ENCODE measurements at places on chromosomes 2 and 18.

- DNase-seq: no peak
Observed at GRCh38 chr2:120693121-120693520, 42.5 kb upstream of the GLI2 start.

- no peak for DNase-seq
Observed at GRCh38 chr2:1664698-1665097, 79.6 kb downstream of the PXDN start.

DNA sequence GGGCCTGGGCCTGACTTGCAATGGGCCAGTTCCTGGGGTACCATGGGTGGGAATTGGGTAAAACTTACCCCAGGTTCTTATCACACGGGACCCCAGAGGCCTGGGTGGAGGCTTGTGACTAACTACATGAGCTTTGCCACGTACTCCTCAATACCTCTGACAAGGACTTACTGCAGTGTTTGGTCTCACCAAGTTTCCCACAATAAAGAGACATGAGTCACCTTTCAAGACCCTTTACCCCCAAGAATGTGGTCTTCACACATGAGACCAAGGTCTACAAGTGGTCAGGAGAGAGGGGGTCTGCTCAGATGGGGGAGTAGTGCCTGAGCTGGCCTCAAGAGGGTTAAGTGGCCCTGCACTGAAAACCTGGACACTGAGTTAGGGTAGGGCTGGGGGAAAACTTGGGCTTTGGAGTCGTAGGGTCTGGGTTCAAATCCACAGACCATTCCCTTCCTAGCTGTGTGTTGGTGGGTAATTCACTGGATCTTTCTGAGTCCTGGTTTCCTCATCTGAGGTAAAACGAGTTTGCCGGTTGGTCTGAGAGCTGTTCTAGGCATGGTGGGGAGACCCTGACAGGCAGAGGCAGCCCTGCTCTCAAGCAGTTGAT is 2.0 kb upstream of the GNLY start:
- no peak for DNase-seq

DNA sequence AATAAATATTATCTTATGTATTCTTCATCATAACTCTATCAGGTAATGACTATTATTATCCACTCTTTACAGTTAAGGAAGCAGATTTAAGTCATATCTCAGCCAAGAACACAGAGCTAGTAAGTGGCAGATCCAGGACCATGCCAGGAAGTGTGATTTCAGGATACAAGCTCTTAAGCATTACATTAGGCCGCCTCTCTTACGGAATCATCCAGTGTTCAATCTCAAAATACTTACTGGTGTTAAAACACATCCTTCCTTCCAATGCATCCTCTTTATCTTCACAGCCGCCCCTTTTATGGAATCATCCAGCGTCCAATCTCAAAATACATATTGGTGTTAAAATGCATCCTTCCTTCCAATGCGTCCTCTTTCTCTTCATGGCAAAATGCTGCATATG is 14.7 kb upstream of the RGPD4 start:
- DNase-seq: no peak

DNA sequence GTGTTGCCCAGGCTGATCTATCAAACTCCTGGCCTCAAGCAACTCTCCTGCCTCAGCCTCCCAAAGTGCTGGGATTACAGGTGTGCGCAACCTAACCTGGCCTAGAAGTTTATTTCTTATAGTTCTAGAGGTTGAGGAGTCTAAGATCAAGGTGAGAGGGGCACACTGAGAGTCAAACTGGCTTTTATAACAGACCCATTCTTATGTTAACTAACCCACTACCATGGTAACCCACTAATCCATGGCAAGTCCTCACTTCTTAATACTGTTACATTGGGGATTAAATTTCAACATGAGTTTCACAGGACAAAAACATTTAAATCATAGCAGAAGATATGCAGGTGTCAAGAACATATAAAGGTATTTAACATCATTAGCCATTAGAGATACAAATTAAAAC is 50.6 kb downstream of the MDH1 start:
- DNase-seq: no peak

DNA sequence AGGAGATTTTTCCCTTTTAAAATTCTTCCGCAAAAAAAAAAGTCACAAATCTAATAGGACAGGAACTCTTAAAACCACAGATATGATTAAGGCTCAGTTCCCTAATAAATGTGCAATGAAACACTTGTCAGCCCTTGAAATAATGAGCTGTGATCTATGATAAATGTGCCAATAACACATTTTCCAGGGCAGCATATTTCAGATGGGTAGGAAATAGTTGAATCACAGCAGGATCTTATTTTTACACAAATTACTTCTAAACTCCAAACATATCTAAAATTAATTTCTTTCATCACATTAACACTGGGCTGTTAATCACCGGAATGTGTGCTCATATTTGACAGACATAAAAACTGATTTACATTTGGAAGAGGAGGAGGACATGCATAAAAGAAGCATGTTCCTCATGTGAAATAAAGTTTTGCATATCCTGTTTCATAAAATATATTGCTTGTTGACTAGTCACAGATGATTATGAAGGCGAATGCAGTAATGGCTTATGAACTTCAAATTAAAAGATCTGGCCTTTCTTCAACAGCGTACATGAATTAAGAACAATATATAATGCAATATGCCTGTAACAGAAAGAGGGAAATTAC is 281.4 kb downstream of the PAX3 start:
- DNase-seq: no peak

- peak; percentile 35 for DNase-seq
Observed at GRCh38 chr2:12685145-12685544, 31.6 kb upstream of the TRIB2 start.

DNA sequence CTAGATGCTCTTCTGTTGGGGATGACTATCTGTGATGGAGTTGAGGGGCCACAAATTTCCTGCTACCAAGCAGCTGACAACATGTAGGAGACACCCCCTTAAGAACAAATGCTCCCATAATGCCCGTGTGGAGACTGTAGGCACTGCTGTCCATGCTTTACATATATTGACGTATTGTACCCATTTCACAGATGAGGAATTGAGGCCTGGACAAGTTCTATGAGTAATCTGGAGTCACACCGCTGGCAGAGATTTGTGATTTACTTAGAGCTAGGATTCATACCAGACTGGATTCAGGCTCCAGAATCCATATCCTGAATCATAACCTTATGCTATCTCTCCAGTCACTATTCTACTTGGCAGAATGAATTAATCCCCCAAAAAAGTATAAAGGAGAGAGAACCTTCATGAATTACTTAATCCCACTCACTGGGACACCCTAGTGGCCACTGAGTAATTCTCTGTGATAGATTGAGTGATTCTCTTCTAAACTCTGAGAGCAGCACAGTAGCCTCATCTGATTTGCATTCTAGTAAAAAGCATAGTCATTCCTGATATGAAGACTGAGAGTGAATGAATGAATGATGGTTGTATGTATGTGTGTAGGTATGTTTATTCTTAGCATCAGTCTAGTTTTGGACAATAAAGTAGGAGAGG is 460.7 kb upstream of the MEIS1 start:
- no peak for DNase-seq

DNA sequence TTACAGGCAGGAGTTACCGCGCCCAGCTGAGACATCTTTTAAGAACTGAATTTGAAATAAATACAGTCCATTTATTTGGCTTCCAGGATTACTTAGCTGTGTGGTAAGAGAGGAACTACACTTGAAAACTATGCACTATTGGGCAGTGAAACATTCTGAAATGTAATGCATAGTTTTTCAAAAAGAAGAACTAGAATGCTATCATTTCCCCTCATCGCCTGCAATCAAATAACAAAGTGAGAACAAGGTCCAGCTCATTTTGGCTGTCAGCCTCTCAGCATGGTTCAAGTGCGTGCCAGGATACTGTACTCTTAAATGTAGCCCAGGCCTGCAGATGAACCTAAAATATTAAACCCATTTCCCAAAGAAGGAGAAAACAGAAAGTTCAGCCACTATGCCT is 76.6 kb upstream of the ARL5A start:
- DNase-seq: no peak

GRCh38 chr2:239223310-239224198 is 177.3 kb downstream of the HDAC4 start:
- no peak for DNase-seq

DNA sequence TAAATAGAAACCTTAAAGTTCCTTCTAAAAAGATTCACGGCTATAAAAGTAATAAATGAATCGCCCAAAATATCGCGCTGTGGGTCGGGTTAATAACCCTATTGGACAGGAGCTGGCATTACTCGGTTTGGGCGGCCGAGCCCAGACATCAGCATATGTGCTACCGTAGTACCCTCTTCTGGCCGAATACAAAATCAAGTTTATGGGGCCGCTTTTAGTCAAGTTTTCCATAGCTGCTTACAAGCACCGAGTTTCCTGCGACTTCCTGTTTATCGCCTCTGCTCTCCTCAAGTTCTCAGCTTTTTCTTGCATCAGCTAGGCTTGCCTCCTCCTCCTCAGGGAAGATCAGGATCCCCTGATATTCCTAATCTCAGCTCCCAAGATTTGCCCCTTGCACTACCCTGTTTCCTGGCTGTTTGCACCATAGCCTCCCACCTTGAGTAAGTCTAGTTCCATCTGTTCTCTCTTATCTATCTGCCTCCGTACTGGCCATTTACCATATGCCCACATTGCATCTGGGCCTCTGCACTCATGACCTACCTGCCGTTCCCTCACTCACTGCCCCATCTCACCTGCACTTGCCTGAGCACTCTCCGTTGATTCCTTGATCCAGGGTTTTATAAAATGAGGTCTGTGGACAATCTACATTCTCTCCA is 56.1 kb downstream of the SLC35F5 start:
- DNase-seq: peak; percentile 9

- no peak for DNase-seq
Observed at GRCh38 chr2:219037783-219038499, 3.4 kb downstream of the CFAP65 start.

DNA sequence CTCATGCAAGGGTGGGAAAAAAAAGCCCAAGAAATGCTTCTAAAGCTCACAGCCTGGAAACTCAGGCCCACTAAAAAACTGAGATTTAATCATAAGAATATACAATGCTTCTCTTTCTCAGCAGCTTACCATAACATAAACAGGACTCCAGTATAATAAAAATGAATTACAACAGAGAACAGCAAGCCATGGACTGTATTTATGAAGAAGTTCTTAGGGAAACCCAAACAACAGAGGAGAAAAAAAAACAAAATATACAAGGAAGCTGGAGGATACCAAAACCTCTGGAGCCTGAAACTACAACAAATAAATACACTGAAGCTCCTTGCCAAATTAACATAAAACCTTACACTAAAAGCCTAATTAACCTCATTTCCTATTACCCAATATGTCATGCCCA is 187.8 kb downstream of the RDH14 start:
- no peak for DNase-seq

GRCh38 chr2:122528958-122529705 is 773.7 kb downstream of the TSN start:
- no peak for DNase-seq

DNA sequence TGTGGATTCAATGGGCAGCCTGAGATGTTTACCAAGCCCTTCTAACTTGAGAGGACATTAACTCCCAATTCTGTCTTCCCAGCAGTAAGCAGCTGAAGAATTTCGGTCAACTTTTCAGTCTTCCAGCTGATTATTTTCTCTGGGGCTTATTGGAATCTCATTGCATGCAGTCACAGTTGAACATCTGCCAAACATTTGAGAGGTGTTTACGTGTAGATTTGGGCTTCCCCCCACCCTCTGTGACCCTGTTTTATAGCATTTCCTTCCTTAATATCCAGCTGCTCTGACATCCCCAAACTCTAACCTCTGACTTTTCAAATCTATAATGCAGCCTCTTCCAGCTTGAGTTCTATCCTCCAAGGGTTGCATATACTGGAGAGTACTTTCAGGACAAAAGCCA is 16.5 kb upstream of the VIT start:
- DNase-seq: no peak

GRCh38 chr2:146077156-146077555 is 1557.2 kb upstream of the ZEB2 start:
- DNase-seq: no peak

DNA sequence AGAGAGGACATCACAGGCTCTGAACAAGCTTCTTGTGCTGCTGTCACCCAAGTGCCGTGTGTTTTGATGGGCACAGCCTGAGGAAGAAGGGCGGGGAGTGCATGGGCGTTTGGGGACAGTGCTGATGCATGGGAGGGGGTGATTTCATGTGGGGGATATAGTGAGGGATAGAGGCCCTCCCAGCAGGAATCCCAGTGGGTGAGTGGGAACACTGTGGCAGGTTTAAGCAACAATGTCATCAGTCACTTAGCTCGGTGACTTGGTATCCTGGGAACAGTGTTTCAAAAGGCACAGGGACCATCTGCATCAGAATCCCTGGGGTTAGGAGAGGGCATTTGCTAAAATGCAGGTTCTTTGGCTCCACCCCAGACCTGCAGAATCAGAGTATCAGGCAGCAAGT is 609 bp downstream of the SIGLEC15 start:
- no peak for DNase-seq

- DNase-seq: no peak
Observed at GRCh38 chr2:156343096-156343939, 10.8 kb upstream of the NR4A2 start.

DNA sequence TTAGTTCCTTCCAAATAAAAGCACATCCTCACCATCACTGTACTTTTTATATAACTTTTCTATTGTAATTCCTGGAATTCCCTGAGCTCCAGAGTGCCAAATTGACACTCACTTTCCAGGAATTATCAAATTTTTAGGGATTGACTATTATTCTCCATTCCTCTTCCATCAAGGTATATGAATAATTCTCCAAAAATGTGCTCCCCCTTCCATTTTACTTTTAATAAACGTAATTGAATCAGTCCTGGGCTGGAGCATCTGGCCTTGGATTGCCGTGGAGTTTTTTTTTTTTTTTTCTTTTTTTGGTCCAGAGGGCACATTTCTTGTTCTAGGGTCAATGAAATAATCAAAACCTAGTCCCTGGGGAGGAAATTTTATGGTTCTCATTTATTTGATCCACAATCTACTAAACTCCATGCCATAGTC is 304.3 kb downstream of the CDCA7 start:
- DNase-seq: no peak

- DNase-seq: no peak
Observed at GRCh38 chr2:44956843-44957242, 15.3 kb downstream of the SIX3 start.

GRCh38 chr2:5982903-5983265 is 290.7 kb downstream of the SOX11 start:
- no peak for DNase-seq

DNA sequence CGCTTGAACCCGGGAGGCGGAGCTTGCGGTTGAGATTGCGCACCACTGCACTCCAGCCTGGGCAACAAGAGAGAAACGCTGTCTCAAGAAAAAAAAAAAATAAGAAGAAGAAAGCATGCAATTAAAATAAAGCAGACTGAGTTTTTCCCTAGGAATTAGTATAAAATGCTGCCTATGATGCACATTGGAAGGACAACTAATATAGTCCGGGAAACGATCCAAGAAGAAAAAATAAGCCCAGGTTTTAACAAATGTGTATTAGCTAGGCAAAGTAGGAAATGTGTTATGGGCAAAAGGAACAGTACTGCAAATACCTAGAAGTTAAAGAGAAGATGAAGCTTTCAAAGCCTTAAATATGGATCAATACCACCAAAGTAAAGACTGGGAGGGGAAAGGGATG is 64.0 kb downstream of the SPIRE1 start:
- no peak for DNase-seq
